ENCODE measurements at places on chromosomes 6 and 20. TPM values are rescaled to one million over a fixed set of nuclear protein-coding genes. Genes with fewer than 3 reads are reported as not detected.

- H3K27me3 ChIP-seq: no peaks in the 10 kb centered on the region
- no peaks in the 10 kb centered on the region for H3K36me3 ChIP-seq
- no peak for DNase-seq
- peaks cover 16% of the 10 kb centered on the region for H3K4me1 ChIP-seq
- H3K4me3 ChIP-seq: no peak overlapping the region
- peak overlapping the region; percentile 33 for H3K27ac ChIP-seq
These were observed 24.5 kb downstream of the PLCB4 start for GRCh38 chr20:9093218-9093957.

The LAMA2 gene
- total RNA-seq: 91.1 TPM

GRCh38 chr20:50417023-50417329 lies 93.2 kb upstream of the PTPN1 start:
- H3K4me1 ChIP-seq: peaks cover 35% of the 10 kb centered on the region
- DNase-seq: no peak
- no peaks in the 10 kb centered on the region for H3K27me3 ChIP-seq
- H3K36me3 ChIP-seq: no peaks in the 10 kb centered on the region
- peak overlapping the region; percentile 98 for H3K27ac ChIP-seq

DNA sequence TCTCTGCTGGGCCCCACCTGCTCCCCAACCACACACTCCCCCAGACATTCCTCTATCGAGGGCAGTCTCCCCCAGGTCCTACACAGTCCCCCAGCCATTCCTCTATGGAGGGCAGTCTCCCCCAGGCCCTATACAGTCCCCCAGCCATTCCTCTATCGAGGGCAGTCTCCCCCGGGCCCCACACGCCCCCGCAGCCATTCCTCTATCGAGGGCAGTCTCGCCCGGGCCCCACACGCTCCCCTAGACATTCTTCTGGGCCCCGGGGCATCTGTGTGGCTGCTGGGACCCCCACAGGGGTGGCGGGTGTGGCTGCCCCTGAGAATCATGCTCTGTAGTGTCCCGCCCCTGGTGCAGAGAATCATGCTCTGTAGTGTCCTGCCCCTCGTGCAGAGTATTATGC lies 43.6 kb upstream of the BHLHE23 start:
- H3K27me3 ChIP-seq: no peaks in the 10 kb centered on the region
- no peaks in the 10 kb centered on the region for H3K36me3 ChIP-seq
- H3K4me1 ChIP-seq: no peaks in the 10 kb centered on the region

DNA sequence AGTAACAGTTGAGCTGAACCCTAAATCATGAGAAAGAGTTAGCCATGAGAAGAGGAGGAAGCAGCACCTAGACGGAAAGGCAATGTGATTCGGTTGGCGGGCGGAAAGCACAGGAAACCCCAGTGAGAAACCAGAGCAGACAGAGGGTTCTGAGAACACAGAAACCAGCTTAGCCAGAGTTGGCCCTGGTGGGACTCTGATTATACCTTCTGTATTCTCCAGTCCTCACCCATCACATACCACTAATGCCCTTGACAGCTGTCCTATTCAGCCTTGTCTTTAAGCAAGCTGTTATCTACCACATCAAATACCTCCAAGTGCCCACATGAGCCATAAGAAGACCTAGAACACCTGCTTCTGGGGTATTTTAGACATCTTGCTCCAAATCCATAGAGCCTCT lies 58.9 kb upstream of the LRRC1 start:
- no peak overlapping the region for H3K4me3 ChIP-seq
- DNase-seq: no peak
- no peaks in the 10 kb centered on the region for H3K27me3 ChIP-seq
- H3K36me3 ChIP-seq: no peaks in the 10 kb centered on the region
- no peak overlapping the region for H3K27ac ChIP-seq

DNA sequence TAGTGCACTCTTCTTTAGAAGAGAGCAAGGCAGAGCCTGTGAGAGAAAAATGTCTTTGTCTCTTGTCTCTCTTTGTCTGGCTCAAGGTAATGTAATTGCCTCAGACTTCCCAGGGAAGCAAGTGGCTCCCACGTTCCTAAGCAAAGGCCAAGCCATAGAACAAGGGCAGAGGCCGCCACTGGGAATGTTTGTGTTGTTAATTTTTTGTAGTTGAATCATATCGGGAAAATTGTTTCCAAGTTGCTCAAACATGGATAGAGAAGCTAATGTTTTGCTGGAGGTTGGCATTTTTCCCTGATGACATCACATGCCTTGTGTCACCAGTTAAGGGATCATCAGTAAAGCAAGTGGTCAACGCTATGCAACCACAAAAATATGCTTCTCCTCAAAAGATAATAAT lies 211.5 kb upstream of the FOXA2 start:
- H3K27ac ChIP-seq: peak overlapping the region; percentile 71
- H3K4me1 ChIP-seq: no peaks in the 10 kb centered on the region
- no peak overlapping the region for H3K4me3 ChIP-seq
- H3K27me3 ChIP-seq: no peaks in the 10 kb centered on the region
- H3K36me3 ChIP-seq: no peaks in the 10 kb centered on the region

The DSN1 gene
- total RNA-seq: 4.7 TPM

GRCh38 chr6:166514196-166514595 lies 72.3 kb downstream of the RAMACL start:
- H3K4me3 ChIP-seq: no peak overlapping the region
- H3K4me1 ChIP-seq: no peaks in the 10 kb centered on the region
- H3K27me3 ChIP-seq: no peaks in the 10 kb centered on the region
- H3K36me3 ChIP-seq: peaks cover 1% of the 10 kb centered on the region
- H3K27ac ChIP-seq: no peak overlapping the region
- DNase-seq: no peak
